ENCODE measurements at places on chromosomes 13 and 19.
A peak's percentile ranks its signal among the peaks of the same experiment; 100 is the strongest.

GRCh38 chr19:41297628-41298347, 12.2 kb upstream of the CCDC97 start:
- DNase-seq, result peak; percentile 90

DNA sequence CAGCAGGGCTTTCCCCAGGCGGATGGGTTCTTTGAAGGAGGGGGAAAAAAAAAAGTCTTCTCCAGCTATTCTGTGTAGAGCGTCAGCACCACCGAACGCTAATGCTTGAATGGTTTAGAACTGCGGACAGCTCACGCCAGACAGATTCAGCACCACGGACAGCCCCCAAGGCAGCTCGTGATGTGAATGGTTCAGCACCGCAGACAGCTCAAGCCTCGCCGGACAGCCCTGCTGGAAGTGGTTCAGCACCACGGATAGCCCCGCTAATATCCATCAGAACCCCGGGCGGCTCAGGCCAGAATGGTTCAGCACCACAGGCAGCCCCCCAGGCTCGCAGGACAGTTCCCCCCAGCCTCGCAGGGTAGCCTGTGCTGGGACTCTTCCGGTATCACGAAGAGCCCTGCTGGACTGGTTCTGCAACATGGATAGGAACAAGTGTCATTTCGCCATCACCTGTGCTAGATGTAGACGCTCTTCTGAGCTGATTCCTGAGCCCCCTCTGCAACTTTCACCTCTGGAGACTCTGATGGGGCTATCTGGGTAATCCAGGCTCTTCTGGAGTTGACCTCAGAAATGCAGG, 4.9 kb upstream of the SMIM17 start:
- DNase-seq, result peak; percentile 28

GRCh38 chr13:104256701-104257100, 1190.5 kb upstream of the SLC10A2 start:
- no peak for DNase-seq

DNA sequence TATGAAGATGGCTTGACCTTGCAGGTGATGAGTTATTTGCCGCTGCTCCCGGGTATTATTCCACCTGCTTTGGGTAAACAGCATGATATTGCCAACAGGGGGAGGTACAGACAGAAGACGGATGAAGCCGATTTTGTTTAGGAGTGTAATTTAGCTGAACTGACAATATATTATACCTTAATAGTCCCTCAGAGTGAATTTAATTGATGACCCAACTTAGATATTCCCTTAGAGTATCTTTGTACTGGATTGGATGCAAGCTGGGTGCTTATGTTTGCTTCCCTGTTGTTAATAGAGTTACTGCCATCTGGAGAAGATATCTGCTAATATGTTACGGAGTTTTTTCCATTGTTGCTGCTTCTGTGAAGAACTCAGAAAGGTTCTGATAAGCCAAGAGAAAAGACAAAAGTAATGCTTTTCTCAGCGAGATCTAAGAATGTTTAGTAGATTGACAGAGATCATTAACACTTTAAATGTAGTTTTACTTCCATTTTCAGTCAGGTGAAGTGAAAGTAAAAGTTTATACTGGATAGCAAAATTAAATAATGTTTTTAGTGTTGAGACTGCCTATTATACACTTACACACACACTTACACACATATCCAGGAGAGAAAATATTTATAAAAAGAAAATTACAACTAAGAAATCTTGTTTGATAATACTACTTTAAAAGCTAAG, 2220.8 kb upstream of the PCDH20 start:
- no peak for DNase-seq

DNA sequence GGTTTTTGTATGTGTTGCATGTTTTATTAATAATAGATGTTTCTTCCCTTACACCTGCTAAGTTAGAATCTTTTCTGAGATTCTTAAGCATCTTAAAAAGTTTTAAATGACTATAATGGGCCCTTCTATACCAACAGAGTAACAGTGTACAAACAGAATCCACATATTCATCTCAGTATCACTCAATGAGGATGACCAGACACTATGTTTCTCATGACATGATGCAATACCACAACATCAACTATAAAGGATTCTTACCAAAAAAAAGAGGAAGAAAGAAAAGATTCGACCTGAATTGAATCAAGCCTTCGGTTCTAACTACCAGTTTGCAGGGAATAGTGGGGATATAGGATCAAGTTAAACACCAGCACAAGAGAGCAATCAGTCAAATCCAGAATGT, 56.5 kb downstream of the INTS6 start:
- DNase-seq, result no peak
